Type B pancreatic cell (in vitro differentiated cells): ENCODE measurements at places on chromosomes 12 and 14. TPM values are rescaled to one million over a fixed set of nuclear protein-coding genes. Genes with fewer than 3 reads are reported as not detected.

The CDH24 gene
- total RNA-seq, result 7.9 and 20.4 TPM in 2 replicates

GRCh38 chr14:81200054-81200453, 20.7 kb downstream of the GTF2A1 start:
- DNase-seq, result no peak

The SLC38A2 gene
- total RNA-seq, result 204 and 217 TPM in 2 replicates

DNA sequence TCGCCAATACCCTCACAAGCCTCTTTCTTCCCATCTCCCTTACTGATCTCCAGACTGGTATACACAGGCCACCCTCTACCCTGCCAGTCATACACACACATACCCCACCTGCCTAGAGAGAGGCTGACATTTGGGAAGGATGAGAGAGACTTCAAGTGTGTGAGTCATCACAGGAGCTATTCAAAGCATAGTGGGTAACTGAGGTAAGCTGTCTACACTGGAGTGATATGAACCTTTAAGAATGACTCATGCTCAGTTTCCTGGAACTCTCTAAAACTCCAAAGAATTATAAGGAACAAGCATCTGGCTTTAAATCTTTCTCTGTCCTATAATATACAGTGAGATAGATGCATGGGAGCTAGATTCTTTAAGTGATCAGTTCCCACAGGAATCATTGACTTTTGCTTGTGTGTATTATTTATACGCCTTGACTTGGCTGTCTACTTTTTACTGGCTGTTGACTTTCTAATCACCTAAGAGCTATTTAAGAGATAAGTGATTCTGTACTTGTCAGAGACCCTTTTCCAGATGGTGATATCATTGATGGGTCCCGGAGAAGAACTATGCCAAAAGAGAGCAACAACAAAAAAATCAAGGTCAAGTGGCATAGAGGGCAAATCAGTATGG, 5.8 kb downstream of the IGF1 start:
- DNase-seq, result no peak

The PIWIL1 gene
- total RNA-seq, result not detected in 2 replicates

DNA sequence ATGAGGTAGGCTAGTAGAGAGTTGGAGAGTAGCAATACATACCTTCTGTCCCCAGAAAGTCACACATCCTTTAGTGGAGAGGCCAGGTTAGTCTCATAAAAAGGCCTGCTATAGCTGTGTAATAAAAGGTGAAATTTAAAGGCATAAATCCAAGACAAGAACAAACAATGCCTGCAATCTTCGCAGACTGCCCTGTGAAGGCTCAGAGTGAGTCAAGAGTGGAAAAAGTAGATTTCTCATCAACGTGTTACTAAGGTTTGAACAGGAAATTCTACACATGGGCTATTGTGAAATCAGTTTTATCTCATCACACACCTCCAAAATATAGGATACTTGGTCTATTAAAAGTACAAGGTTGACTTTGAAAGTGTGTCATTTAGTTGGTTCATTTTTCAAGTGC, at the start of gene KLRC1:
Gene KLRC1 (minus strand): TSS at position 222 of the 400 bp plus-strand sequence. CDS start 2,221 bp downstream, outside the sequence.
- DNase-seq, result no peak

DNA sequence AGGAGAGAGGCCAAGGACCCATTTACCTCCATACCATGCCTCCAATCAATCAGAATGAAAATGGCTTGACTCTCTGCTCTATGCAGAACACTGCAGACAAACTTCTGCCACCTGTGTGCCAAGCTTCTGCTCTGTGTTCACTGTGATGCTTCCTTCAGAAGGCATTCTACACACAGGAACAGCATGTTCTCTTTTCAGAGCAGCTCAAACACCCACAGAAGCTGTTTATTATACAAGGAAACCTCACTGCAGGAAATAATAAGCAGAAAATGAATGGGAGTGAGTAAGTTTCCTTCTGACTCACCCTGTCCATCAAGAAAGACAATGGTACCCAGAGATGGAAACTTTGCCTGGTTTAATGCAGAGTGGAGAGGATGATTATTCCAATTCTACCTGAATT, 2.4 kb upstream of the ESR2 start:
- DNase-seq, result no peak
